HTR-8/SVneo (cell line): ENCODE measurements at places on chromosomes 12 and 14.

GRCh38 chr12:104555648-104556047, 98.9 kb downstream of the CHST11 start:
- DNase-seq: no peak

DNA sequence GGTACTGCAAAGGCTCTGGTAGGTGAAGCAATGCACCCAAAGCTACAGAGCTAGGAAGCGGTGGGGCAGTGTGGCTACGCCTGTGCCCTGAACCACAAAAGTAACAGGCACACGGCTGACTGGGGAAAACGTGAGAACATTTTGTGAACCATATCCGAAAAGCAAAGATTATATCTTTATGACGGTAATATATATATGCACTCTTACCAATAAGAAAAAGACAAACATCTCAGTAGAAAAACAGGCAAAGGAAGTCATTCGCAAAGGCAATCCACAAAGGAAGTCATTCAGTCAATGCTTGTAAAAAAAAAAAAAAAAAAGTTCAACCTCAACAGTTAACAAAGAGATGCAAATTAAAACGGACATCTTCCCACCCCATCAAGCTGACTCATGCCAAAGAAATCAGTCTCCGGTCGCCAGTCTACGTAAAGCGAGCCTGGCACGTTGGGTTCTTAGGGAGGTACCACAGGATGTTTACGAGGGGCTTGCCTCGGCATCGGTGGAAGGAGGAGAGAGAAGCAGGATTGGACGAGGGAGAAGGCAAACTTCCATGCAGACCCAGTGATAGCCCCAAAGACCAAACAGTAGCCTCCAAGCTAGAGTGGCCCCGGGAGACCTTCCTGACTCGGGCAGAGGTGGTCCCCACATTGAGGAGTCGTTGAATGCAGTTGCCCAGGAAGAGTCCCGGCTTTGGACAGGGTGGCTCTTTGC, 39.4 kb upstream of the PPP2R5C start:
- DNase-seq: peak; percentile 85

- DNase-seq: no peak
These were observed 205.3 kb upstream of the SFSWAP start for GRCh38 chr12:131505561-131505960.

DNA sequence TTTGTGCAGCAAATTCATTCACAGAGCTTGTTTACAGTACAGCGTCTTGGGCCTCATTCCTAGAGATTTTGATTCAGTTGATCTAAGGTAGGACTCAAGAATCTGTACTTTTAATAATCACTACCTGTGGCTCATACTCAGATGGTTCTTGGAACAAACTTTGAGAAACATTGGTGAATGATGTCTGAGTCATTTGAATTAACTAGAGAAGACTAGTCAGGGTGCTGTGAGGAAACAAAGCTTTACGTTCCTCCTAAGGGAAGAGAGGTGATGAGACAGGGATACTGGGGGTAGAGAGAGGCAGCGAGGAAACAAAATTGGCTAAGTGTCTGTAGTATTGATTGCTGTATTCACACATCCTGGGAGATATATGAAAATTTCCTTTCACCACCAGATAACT, 109.4 kb downstream of the SLC15A5 start:
- no peak for DNase-seq

DNA sequence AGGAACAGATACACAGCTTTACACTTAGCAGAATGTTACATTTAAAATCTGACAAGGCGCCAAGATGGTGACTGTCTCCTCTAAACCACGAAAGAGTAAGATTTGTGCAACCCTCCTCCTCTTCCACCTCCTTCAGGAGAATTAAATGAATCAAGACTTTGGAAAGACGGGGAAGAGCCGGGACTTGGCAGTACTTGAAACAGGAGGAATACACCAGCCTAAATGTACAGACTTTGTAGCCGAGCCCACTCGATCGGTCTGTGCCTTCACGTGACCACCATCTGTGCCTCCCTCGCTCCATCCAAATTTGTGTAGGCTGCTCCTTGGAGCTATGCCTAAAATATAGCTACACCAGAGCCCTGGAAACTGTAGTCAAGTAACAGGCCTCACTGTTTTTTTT, 38.3 kb downstream of the SSPN start:
- no peak for DNase-seq

GRCh38 chr14:25516838-25517237, 466.9 kb upstream of the STXBP6 start:
- no peak for DNase-seq
